NCI-H1417 (cell line): ENCODE measurements at places on chromosomes 12 and 14.

GRCh38 chr14:100664841-100665510 is 61.7 kb upstream of the DLK1 start:
- no peak for DNase-seq

- DNase-seq: no peak
Observed at GRCh38 chr12:108611884-108612415, 14.1 kb upstream of the TMEM119 start.

- DNase-seq: no peak
Observed at GRCh38 chr12:80493466-80493865, 49.4 kb downstream of the PTPRQ start.

- DNase-seq: no peak
Observed at GRCh38 chr14:35258420-35258819, 33.8 kb upstream of the PSMA6 start.

- DNase-seq: no peak
Observed at GRCh38 chr14:67675219-67675582, 769 bp upstream of the VTI1B start.

- no peak for DNase-seq
Observed at GRCh38 chr14:52948836-52949235, 2.0 kb downstream of the FERMT2 start.

DNA sequence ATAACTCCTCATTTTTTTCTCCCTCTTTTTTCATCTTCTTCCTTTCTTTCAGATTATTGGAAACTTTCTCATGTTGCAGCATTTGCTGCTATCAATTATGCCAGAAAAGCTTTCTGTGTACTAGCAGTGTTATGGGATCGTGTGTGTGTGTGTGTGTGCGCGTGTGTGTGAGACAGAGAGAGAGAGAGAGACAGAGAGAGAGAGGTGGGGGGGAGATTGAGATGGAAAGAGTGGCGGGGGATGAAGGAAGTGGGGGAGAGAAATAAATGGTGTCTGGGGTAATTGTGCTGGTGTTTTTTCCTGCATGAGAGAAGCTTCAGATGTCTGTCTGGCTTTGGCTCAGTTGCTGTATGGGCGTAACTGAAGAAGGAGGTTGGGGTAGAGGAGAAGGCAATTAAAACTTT is 268.9 kb downstream of the RAD51B start:
- no peak for DNase-seq

GRCh38 chr12:4118017-4118510 is 155.5 kb upstream of the CCND2 start:
- no peak for DNase-seq

DNA sequence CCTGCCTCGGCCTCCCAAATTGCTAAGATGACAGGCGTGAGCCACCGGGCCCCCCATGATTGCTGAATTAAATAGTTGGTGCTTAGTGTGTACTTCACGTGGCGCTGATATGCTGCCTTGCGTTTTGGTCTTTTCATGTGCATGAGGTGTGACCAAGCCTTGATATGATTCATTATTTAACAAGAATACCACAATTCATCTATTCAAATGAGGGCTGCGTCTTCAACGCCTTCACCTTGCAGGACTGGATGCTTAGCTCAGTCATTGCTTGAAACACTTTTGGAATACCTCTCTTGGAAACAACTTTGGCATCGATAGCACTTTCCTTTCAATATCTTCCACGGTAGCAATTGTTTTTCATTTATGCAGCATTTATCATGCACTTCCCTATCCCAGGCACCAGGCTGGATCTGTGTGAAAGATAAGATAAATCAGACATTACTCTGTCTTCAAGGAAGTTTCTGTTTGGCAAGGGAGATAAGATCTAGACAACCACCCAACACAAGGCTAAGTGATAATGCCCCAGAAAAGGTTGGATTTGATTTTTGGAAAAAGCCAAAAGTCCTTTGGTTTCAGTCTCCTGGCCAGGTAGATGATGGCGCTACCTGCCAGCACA is 1.3 kb upstream of the TEAD4 start:
- no peak for DNase-seq

GRCh38 chr14:35414365-35414764 is 9.8 kb upstream of the NFKBIA start:
- no peak for DNase-seq

DNA sequence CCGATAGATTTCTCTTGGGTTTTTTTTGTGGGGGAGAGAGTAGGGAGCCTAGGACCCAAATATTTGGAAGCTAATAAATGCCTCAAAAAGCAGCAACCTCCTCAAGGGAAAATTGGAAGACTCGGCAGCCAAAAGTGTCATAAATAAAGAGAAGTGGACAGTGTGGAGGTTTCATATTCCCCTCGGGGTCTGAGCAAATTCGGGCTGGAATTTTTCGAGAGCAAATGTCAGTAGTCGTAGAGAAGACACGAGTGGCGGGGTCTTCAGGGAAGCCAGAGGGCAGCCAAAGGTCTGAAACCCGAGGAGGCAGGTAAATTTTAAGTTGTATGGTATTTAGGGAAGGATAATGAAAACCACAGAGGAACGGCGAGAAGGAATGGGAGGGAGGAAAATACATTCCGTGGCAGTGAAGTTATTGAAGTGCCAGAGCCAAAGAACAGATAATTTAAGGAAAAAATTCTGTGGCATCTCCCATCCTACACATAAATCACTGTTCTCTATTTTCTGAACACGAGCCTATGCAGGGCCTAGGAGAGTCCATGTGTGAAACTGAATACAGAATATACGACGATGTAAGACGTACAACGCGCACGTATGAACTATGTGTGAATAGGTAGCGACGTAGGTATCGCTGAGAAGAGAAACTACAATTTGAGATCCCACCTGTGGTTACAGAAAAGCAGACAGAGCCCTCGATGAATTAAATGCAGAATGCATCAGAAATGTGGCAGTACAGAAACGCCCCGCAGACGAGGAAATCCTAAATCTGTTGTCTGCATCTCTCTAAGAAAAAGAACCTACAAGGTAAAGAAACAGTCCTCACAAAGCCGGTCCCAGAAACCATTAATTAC is 12.9 kb downstream of the BCL11B start:
- DNase-seq: no peak

DNA sequence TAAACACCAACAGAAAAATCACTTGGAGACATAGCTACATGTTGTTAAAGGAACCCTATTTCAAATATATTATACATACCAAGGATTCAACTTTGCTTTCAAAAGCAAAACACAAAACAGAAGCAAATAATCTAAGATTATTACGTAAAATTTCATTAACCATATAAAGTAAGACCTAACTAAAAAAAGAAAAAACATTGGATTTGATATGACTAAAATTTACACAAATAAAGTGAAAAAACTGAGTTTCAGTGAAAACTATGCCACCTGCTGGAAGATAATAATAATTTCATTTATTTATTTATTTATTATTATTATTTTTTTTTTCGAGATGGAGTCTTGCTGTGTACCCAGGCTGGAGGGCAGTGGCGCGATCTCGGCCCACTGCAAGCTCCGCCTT is 45.2 kb downstream of the WDHD1 start:
- DNase-seq: no peak

DNA sequence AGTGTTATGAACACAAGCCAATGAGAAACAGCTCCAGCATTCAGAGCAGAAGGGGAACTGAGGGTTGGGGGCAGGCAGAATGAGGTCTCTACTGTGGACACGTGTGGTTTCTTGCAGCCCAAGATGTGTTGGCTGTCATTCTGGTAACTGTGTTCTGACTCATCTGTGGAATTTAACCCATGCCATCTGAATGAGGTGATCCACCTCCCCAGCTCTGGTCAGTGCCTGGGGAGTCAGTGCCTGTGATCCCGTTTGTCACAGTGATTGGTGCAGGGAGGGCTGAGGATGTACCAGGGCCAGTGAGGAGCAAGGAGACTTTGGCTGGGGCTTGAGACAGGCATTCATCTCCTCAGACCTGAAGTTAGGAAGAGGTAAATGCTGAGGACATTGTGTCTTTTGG is 216.8 kb downstream of the MSRB3 start:
- DNase-seq: no peak

DNA sequence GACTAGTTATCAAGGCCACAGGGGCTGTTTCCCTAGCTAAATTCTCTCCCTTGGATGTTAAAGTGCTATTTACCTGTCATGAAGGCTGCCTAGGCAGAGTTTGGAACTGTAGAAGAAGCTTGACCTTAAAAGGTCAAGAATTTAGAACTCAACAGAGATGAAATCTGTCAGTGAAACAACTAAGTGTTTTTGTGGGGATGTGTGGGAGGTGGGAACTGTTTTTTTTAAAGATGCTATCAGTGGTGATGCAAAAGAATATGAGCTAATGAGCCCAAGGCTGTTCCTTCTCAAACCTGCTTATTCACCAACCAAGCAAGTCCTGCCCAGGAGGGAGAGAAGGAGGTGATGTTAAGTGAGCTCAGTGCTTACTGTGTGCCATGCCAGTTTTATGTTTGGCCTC is 40.8 kb upstream of the POC1B start:
- no peak for DNase-seq

DNA sequence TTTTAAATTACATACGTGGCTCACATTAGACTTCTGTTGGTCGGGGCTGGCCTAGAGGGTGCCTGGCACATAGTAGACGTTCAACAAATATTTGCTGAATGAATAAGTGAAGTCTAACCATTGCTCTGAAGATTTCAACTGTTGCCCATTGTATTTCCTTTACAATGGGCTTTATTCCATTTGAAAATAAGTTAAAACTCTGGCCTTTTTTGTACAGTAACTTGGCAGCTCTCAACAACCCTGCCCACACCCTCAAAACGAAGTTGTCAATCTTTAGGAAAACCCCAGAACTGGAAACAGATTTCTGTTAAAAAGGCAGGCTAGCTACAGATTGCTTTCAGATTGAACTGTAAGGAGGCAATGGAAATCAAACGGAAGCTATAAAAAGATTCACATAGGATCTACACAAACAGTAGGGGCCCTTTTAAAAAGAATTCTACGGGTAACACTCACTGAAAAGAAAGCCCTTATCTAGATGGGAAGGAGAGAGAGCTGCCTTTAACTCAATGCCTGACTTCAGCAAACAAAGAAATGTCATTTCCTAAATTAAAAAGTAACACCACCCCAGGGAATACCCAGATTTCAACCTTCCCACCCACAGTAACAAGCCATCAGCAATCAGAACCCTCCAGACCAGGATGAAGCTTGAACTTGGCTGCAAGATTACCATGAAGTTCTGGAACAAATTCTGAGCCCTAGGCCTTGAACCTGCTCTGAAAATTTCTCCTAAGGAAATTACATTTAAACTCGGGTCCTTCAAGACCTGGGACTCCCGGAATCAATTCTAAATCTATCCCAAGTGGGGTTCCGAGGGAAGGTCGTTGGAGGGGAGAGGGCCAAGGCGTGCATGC is 1.4 kb downstream of the WSB2 start:
- peak; percentile 20 for DNase-seq

- DNase-seq: no peak
Observed at GRCh38 chr12:113808095-113808951, 157.8 kb downstream of the RBM19 start.

DNA sequence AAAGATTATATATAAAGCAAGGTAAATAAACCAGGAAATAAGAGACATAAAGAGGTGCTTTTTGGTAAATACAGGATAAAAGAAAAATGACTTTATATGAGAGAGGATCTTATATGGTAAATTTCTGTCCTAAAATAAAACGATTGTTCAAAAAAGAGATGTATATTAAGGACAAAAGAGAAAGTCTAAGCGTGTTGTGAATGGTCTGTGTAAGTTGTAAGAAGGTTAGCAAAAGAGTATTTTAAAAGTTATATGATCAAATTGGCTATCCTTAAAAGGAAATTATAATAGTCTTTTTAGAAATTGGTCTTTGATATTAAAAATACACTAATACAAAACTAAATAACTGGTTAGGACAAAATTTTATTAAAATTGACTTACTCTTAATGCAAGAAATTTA is 14.1 kb upstream of the ACSM4 start:
- no peak for DNase-seq

DNA sequence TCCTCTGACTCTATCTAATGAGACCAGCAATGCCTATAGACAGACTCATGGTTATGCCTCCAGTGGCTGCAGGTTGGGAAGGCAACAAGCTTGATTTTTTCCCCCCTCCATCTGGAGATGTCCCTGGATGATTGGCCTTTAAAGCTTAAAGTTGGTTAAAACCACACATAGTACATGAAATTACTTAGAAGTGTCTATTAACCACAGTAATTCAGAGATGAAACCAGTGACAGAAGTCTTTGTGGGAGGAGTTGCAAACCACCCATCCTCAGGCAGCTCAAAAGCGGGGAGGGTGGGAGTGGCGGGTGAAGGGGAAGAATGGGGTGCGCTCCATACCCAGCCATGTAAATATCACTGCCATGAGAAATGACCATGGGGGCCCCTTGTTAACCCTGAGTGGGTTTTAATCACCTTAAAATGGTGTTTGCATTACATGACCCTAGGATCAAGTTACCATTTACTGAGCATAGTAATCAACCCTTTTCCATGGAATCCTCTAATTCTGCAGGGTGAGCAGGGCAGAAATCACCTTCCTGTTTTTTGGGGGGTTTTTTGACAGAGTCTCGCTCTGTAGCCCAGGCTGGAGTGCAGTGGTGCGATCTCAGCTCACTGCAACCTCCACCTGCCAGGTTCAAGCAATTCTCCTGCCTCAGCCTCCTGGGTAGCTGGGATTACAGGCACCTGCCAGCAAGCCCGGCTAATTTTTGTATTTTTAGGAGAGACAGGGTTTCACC is 133.5 kb downstream of the FOXN3 start:
- peak; percentile 21 for DNase-seq

DNA sequence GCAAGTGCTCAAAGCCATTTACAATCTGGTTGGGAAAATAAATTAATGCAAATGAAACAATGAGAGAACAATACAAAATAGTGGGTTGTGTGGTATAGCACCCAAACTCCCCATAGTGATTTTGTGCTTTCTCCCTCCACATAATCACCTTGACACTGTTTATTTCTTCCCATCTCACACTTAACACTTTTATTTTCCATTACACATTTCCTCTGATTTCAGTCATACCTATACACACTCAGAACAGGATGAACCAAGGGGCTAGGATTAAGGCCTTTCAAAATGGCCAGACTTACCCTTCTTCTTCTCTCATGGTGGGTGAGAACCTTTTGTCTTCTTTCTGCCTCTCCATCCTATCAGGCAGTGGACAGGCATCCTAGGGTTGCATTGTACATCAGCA is 13.9 kb upstream of the PDE1B start:
- DNase-seq: no peak

- DNase-seq: no peak
Observed at GRCh38 chr12:117350140-117350539, 11.3 kb downstream of the NOS1 start.

- DNase-seq: no peak
Observed at GRCh38 chr14:24693983-24694382, 60.0 kb upstream of the GZMB start.
